ENCODE measurements at places on chromosomes 4 and X.

DNA sequence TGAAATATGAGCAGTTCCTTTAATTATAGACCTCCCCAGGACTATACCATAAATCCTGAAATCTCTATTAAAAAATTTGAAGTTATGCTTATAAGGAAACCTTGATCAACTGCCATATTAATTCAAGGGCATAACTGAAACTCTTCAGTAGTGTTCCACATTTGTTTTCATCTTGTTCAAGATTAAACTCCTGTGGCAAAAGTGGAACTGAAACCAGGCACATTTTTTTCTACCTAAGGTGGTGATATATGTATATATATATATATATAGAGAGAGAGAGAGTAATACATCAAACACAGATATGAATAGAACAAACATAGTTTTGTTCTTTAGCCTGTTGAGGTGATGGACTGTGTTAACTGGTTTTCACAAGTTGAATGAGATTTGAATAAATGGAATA lies 287.9 kb downstream of the DACH2 start:
- DNase-seq, result no peak

DNA sequence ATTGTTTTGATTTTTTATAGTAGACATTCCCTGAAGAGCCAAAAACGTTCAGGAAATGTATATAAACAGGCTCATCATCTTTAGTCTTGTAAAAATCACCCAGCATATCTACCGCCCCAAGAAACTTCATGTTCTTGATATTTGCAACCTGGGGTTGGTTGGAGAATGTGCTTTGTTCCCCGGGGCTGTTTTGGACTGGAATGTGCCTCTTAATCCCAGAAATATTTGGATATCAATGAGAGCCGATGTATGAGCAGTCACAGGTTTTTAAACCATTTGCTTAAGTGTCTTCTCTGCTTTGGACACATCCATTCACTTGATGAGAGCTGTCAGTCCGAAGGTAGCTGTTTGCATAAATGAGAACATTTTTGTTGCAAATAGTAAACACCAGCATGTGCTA lies 449.7 kb downstream of the PCDH7 start:
- DNase-seq, result no peak

DNA sequence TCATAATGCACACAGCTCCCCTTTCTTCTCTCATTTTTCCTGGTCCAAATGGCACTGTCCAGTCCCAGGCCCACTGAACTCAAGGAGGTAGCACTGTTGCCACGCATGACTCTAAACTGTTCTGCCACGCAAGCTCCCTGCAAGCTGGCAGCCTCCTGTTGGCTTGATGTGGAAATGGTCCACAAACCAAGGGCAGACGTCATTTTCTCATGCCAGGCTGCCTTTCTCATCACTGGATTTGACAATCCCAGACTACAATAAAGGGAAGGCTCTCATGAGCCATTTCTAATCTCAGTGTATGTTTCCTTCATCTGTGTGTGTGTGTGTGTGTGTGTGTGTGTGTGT lies 22.4 kb downstream of the OTOP1 start:
- no peak for DNase-seq

- DNase-seq, result no peak
These were observed 109.7 kb upstream of the ARX start for GRCh38 chrX:25125483-25125882.

DNA sequence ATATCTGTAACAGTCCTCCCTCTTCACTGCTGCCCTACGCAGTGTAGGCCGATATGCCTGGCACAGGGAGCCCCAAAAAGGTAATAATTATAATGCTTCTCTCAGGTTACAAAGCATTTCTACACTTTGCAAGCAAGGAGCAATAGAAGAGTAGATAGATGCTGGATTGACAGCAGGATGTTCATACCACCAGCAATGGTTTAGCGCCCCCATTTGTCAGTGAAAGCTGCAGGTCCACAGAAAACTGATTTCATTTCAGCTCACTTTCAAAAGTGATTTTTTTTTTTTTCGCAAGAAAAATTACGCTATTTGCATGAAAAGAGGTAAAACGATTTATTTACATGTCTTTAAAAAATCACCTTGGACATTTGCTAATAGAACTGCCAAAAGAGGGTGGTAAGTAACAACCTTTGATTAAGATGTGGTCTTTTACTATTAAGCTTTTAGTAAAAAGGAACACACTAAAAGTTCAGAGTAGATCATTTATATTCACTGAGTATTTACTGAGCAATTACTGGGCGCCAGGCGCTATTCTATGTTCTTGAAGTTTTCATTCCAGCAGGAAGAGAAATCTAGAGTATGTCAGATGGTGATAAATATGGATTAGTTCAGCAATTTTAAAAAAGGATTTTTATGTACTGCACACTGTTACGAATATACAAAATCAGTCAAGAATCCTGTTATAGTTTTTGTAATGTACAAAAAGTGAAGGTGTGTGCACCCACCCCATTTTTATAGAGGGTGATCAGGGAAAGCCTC lies 34.4 kb downstream of the HPF1 start:
- no peak for DNase-seq

GRCh38 chr4:76806346-76806745 lies 91.6 kb downstream of the SOWAHB start:
- no peak for DNase-seq

GRCh38 chrX:1597345-1598020 lies 6.1 kb downstream of the AKAP17A start:
- no peak for DNase-seq

DNA sequence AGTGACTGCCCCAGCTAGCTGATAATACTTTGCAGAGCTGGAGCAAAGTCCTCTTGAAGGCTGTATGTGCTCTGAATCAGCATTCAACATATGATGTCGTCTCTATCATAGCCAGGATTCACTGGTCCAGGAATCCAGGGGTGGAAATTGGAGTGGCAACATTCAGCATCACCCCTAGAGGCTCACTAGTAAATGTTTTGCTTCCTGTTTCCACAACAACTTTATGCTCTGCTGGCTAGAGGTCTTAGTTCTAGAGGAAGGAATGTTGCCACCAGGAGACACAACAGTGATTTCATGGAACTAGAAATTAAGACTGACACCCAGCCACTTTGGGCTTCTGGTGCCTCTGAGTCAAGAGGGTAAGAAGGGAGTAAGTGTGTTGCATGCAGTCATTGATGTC lies 11.3 kb downstream of the MAGEA1 start:
- DNase-seq, result no peak

DNA sequence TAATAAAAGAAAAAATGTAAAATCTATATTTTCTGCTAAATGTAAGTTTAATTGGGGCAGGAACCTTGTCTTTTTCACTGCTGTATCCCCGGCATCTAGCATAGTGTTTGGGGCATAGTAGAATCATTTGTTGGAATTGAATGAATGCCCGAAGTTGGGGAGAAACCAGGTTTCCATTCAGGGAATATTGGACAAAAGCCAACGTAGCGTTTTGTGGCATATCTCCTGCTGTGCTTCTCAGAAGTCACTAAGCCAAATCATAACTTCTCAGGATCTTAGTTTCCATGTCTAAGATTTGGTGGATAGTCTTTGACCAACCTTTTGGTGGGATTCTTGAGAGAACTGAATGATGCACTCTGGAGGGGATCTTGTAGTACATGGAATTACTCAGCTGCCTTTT lies 42.0 kb upstream of the PGRMC2 start:
- DNase-seq, result no peak

DNA sequence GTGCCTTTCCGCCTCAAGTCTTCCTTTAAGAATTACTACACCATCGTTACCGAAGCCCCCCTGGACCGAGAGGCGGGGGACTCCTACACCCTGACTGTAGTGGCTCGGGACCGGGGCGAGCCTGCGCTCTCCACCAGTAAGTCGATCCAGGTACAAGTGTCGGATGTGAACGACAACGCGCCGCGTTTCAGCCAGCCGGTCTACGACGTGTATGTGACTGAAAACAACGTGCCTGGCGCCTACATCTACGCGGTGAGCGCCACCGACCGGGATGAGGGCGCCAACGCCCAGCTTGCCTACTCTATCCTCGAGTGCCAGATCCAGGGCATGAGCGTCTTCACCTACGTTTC lies 2.2 kb downstream of the PCDH10 start:
- no peak for DNase-seq

GRCh38 chr4:1459722-1460511 lies 53.7 kb upstream of the NKX1-1 start:
- DNase-seq, result no peak

DNA sequence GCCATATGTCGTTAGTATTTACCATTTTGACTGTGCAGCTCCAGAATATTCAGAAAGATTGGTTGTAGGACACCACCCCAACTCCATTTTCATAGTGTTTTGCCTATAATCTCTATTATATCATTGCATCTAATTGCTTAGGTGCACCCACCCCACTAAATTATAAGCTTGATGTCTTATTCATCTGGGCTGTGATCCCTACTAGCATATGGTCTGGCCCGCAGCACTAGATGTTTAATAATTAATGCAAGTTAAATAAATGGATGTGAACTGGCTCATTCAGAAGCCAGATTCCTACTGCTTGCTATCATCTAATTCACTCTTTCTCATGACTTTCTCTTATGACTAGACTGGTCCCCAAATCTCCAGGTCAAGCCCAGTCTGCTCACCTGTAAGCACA lies 143.5 kb downstream of the RELL1 start:
- DNase-seq, result no peak

DNA sequence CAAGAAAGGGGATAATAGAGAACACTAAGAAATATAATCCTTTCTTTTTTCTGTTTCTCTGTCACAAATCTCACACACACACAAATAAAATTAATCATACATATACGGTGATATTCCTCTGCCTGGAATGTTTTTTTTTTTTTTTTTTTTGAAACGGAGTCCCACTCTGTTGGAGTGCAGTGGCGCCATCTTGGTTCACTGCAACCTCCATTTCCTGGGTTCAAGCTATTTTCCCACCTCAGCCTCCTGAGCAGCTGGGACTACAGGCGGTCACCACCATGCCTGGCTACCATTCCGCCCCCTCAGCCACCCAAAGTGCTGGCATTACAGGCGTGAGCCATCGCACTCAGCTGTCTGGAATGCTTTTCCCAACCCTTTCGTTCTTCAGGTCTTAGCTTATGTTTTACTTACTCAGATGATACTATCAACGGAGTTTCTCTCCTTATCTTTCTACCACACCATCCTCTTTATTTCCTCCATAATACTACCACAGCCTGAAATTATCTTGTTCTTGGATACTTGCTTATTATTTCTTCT lies 69.3 kb downstream of the ANKRD17 start:
- no peak for DNase-seq

- DNase-seq, result no peak
These were observed 160.0 kb downstream of the HNRNPD start for GRCh38 chr4:82213485-82214417.

- no peak for DNase-seq
These were observed 172.2 kb downstream of the DCLK2 start for GRCh38 chr4:150250293-150250997.

DNA sequence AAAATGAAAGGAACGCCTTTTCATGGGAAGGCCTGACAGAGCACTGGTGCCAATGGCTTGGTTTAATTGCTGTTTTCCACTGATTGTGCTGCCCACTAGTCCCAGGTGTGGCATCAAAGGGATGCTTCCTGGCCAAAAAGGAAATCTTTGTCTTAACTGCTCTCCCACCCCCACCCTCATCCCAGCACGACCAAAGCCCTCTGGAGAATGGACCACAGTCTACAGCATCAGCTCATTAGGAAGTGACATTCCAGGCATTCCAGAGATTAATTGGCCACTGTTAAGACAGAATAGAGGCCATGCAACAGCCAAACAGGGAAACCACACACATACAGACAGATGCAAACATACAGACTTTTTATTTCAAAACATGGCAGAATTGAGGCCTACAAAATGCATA lies 143.2 kb downstream of the LHFPL1 start:
- DNase-seq, result no peak

- no peak for DNase-seq
These were observed 92.4 kb downstream of the HPGD start for GRCh38 chr4:174429701-174430410.

DNA sequence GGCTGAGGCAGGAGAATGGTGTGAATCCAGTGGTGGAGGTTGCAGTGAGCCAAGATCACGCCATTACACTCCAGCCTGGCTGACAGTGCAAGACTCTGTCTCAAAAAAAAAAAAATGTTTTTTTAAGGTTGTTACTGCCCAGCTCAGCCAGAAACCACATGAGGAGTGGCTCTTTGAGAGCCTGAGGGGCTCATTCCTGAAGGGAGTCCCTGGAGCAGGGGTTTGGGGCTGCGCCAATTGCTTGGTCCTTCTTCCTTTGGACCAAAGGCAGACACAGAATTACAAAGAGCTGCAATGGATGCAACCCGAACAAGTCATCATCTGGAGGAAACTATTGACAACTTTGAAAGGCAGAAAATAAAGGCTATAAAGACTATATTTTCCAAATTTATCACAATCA lies 60.6 kb upstream of the WWC2 start:
- no peak for DNase-seq

GRCh38 chr4:73870768-73871167 lies 1.6 kb downstream of the CXCL1 start:
- no peak for DNase-seq

DNA sequence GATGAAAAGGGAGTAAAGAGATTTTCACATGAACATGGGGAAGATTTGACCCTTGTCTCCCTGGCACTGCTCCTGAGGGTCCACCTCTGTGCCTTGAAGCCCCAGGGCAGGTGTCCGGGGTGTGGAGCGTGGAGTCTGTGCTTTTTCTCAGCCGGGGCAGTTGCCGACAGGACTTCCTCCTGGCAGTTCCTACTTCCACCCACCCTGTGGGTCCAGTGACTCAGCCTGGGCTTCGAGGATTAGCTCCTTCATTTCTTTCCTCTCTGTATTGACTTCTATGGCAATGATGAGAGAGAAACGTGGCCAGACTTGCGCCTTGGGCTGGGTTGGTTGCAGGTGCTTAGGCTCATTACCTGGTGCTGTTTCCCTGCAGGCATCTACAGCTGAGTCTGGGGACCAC lies 35.9 kb upstream of the CLCN4 start:
- no peak for DNase-seq

DNA sequence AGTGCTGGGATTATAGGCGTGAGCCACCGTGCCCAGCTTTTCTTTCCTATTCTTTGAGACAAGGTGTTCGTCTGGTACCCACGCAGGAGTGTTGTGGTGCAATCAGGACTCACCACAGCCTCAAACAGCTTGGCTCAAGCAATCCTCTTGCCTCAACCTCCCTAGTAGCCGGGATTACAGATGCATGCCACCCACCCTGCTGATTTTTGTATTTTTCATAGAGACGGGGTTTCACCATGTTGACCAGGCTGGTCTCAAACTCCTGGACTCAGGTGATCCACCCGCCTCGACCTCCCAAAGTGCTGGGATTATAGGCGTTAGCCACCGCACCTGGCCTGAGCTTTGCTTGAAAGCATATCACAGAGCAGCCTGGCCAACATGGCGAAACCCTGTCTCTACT lies 1.5 kb upstream of the CRLF2 start:
- no peak for DNase-seq

All from Calu3 (cell line).